ENCODE measurements at places on chromosomes 5 and 9. TPM values are rescaled to one million over a fixed set of nuclear protein-coding genes. Genes with fewer than 3 reads are reported as not detected.

Gene ZNF618
- 78.9 TPM for total RNA-seq

Gene AMBP
- 0.22 TPM for total RNA-seq

Gene NPM1
- total RNA-seq = 1,837 TPM

Gene ENTPD2
- 5.2 TPM for total RNA-seq

Gene JMY
- 16.1 TPM for total RNA-seq

Gene PCDHGA5
- 0.52 TPM for total RNA-seq

Gene PDE8B
- total RNA-seq = 4.8 TPM

Gene SLC30A5
- total RNA-seq = 49.0 TPM

Gene SAXO1
- total RNA-seq = 0.43 TPM

DNA sequence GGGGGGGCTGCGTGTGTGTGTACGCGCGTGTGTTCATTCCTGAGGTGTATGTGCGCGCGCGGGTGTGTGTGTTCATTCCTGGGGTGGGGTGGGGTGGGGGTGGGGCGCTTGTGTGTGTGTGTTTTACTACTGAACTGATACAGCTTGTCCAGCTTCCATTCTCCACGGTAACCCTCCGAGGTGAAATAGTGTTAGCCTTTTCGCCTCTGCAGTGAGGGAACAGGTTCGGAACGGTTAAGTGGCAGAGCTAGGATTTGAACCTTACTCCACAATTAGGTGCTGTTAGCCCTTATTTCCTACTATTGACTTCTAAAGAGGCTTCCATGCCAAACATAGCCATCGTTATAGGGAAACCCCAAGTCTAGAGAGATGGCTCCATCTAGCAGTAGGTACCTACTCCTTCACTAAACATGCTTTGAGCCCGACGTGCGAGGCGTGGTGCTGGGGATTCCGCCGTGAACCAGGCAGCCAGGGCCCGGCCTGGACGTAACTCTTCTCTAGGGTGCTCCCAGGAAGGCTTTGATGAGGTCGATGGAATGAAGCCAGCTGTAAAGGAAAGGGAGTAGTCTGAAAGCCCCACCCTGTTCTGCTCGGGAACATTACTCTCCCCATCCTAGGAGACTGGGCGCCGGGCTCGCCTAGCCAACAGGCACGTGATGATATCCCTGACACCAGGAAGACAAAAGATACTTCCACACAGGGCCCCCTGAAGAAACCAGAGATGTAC, 782 bp upstream of the SKP1 start:
- peak overlapping the region; percentile 96 for H3K4me3 ChIP-seq
- peak overlapping the region; percentile 99 for H3K27ac ChIP-seq
- peaks cover under 1% of the 10 kb centered on the region for H3K36me3 ChIP-seq
- DNase-seq = peak; percentile 45
- no peaks in the 10 kb centered on the region for H3K27me3 ChIP-seq
- H3K4me1 ChIP-seq = peaks cover 29% of the 10 kb centered on the region

GRCh38 chr9:128104171-128104618, 23.3 kb downstream of the PTGES2 start:
- peaks cover 19% of the 10 kb centered on the region for H3K4me1 ChIP-seq
- H3K4me3 ChIP-seq = no peak overlapping the region
- no peaks in the 10 kb centered on the region for H3K27me3 ChIP-seq
- H3K27ac ChIP-seq = no peak overlapping the region

GRCh38 chr9:20028849-20029231, 240.0 kb upstream of the SLC24A2 start:
- no peaks in the 10 kb centered on the region for H3K36me3 ChIP-seq
- no peak overlapping the region for H3K4me3 ChIP-seq
- peaks cover 7% of the 10 kb centered on the region for H3K27me3 ChIP-seq
- H3K4me1 ChIP-seq = peaks cover 16% of the 10 kb centered on the region
- DNase-seq = no peak

DNA sequence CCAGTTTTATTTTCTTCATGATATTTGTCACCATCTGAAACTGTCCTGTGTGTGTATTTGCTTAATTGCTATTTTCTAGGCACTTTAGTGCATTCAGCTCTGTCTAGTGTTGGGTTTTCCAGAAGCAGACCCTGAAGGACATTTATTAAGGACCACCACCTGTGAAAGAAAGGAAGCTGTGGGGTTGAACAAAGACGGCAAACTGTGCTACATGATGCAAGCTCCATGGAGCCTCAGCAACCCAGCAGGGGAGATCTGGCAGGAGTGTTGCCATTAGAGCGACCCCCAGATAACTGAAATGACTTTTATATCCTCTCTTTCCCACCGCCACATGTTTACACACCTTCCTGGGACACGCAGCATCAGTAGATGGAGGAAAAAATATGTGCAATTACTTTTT, 125.5 kb downstream of the GABRB2 start:
- H3K36me3 ChIP-seq = no peaks in the 10 kb centered on the region
- H3K4me1 ChIP-seq = no peaks in the 10 kb centered on the region
- DNase-seq = no peak
- H3K4me3 ChIP-seq = no peak overlapping the region
- no peak overlapping the region for H3K27ac ChIP-seq

DNA sequence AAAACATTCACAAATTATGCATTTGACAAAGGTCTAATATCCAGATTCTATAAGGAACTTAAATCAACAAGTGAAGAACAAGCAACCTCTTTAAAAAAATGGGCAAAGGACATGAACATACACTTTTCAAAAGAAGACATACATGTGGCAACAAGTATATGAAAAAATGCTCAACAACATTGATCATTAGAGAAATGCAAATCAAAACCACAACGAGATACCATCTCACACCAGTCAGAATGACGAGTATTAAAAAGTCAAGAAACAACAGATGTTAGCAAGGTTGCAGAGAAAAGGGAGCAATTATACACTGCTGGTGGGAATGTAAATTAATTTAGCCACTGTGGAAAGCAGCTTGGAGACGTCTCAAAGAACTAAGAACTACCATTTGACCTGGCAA, 38.9 kb upstream of the TNFSF15 start:
- H3K27me3 ChIP-seq = no peaks in the 10 kb centered on the region
- H3K27ac ChIP-seq = no peak overlapping the region
- no peaks in the 10 kb centered on the region for H3K36me3 ChIP-seq
- no peak for DNase-seq

DNA sequence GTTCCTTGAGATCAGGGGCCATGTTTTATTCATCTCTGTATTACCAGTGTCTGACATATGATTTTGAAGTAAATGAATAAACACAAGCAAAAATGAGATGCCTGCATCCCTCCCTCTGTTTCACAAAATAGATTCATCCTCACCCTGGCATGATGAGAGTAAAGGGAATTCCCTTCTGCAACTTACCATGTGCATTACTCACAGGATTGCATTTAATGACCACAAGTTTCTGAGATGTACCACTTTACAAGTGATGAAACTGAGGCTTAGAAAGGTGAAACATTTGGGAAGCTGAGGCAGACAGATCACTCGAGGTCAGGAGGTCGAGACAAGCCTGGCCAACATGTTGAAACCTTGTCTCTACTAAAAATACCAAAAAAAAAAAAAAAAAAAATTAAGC, 74.2 kb upstream of the TNFSF8 start:
- no peaks in the 10 kb centered on the region for H3K4me1 ChIP-seq
- H3K27ac ChIP-seq = no peak overlapping the region
- no peak overlapping the region for H3K4me3 ChIP-seq
- H3K36me3 ChIP-seq = no peaks in the 10 kb centered on the region

DNA sequence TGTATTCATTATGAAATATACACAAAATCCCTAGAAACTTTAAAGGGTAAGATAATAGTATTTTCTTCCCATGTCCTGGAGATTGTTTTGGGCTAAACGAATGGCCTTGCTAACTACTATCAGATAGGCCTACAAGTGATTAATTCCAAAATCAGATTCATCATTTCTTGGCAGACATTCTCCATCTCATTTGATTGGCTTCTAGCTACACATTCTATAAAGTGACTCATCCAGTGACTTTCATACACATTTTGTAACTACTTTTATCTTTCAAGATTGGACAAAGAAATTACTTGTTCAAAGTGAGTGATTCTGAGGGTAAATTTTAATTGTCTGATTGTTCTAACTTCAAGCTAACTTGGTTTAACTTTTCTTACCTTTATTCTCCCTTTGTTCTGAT, 93.3 kb downstream of the RAPGEF6 start:
- no peak overlapping the region for H3K4me3 ChIP-seq
- H3K36me3 ChIP-seq = peaks cover 6% of the 10 kb centered on the region
- H3K27ac ChIP-seq = no peak overlapping the region

DNA sequence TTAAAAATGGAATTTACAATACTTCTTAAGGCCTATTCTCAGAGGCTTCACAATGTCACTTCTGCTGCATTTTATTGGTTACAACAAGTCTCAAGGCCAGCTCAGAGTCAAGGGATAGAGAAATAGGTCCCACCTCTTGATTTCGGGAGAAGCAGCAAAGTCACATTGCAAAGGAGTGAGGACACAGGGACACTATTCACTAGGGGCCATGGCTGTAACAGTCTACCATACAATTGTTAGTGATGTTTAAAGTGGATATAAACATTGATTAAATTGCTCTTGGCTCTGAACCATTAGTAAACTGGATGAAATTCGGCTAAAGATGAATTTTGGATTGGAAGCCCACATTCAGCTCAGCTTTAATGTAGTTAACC, 21.7 kb upstream of the CMBL start:
- H3K27me3 ChIP-seq = peaks cover 51% of the 10 kb centered on the region
- peaks cover 29% of the 10 kb centered on the region for H3K4me1 ChIP-seq
- no peak for DNase-seq
- no peak overlapping the region for H3K27ac ChIP-seq
- H3K4me3 ChIP-seq = no peak overlapping the region

GRCh38 chr9:84514421-84514820, 155.1 kb upstream of the NTRK2 start:
- H3K36me3 ChIP-seq = no peaks in the 10 kb centered on the region
- H3K27me3 ChIP-seq = no peaks in the 10 kb centered on the region
- H3K27ac ChIP-seq = peak overlapping the region; percentile 43
- no peak for DNase-seq

DNA sequence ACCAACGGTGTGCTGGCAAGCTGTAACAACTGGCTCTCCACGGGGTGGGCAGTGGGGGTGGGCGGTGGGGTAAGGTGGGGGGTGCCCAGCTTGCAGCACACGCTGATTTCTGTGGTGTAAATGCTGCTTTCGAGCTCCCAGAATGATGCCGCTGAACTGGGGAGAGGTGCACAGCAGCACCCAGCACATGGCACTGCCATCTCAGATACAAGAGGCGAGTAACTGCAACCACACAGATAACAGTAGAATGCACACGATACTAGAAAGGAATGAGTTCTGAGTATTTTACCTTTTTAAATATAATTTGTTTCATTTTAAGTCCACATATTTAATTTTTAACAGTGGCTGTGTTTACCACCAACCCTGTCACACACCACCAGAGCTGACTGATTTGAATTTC, 87.9 kb downstream of the SEMA4D start:
- peaks cover 4% of the 10 kb centered on the region for H3K4me1 ChIP-seq
- no peaks in the 10 kb centered on the region for H3K27me3 ChIP-seq
- DNase-seq = no peak

DNA sequence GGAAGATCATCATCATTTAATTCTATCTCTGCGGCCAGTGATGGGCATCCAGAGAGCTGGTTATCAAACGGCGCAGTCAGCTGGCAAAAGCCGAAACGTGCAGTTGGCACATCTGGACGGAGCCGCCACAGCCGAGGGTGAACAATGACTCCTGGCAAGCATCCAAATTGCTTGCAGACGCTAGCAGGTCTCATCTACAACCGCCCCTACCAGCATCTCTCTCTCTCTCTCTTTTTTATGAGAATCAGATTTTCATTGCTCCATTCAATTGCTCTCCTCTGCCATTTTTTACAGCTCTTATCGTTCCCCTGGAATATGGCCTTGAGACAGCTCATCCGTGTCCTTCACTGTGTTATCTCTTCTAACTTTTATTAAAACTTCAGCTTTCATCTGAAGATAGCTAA, 165.2 kb downstream of the MAPKAP1 start:
- no peak overlapping the region for H3K4me3 ChIP-seq
- H3K27me3 ChIP-seq = no peaks in the 10 kb centered on the region
- no peaks in the 10 kb centered on the region for H3K36me3 ChIP-seq
- H3K27ac ChIP-seq = peak overlapping the region; percentile 80
- peaks cover 77% of the 10 kb centered on the region for H3K4me1 ChIP-seq

DNA sequence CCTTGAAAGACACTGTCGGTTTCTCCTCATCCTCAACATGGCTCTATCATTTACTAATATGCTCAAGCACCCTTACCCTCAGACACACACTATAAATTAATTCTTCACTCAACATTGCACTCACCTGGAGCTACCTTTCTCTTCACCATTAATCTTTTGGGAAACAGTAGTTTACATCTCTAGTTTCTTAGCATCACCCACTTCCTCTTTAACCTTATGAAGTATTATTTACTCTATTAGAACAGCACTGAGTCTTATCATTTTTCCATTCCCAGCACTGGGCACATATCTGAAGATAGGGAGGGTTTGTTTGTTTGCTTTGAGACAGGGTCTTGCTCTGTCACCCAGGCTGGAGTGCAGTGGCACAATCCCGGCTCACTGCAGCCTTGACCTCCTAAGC, 213.5 kb downstream of the SMARCA2 start:
- H3K36me3 ChIP-seq = peaks cover 6% of the 10 kb centered on the region
- peaks cover 15% of the 10 kb centered on the region for H3K4me1 ChIP-seq
- H3K4me3 ChIP-seq = no peak overlapping the region
- H3K27me3 ChIP-seq = no peaks in the 10 kb centered on the region

- DNase-seq = peak; percentile 74
- no peaks in the 10 kb centered on the region for H3K36me3 ChIP-seq
Measured at GRCh38 chr5:146825033-146825432, 53.5 kb downstream of the PPP2R2B start.

- H3K27ac ChIP-seq = peak overlapping the region; percentile 90
- peaks cover 66% of the 10 kb centered on the region for H3K4me1 ChIP-seq
- peaks cover 13% of the 10 kb centered on the region for H3K36me3 ChIP-seq
Measured at GRCh38 chr5:74639807-74640449, 600 bp downstream of the ENC1 start.
